Peyer's patch (tissue), 4 donors: ENCODE measurements at places on chromosomes 12 and 14.

DNA sequence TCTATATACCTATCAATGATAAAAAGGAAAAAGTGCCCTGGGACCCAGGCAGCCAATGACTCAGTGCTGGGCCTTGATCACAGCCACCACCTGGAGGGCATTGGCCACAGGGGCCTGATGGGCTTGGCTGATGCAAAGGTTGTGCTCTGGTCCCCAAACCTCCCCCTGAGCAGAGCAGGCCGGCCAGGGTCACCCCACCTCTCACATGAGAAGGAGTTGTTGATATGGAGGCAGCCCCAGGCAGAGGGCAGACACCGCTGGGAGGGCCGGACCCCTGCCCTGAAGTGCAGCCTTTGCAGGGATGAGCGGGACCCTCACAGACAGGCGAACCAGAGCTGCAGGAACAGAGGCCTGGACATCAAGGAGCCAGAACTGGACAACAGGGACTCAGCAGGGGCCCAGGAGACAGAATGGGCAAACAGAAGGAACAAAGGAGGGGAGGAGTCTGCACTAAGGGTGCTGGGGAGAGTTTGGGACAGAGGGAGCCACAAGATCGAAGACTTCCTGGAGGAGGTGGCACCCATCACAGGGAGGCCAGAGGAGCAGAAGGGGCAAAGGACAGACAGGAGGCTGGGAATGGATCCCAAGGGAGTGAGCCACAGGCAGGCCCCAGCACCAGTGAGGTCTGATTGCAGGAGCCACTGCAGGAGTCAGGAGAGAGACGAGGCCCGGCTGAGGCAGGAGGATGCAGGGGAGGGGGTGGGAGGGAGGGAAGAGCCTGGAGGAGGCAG, 105.0 kb downstream of the TNFAIP2 start:
- no peak for DNase-seq

GRCh38 chr12:70638639-70639360, 1.6 kb upstream of the PTPRB start:
- DNase-seq, result no peak

- no peak for DNase-seq
These were observed 5.6 kb downstream of the GMFB start for GRCh38 chr14:54483073-54483745.

DNA sequence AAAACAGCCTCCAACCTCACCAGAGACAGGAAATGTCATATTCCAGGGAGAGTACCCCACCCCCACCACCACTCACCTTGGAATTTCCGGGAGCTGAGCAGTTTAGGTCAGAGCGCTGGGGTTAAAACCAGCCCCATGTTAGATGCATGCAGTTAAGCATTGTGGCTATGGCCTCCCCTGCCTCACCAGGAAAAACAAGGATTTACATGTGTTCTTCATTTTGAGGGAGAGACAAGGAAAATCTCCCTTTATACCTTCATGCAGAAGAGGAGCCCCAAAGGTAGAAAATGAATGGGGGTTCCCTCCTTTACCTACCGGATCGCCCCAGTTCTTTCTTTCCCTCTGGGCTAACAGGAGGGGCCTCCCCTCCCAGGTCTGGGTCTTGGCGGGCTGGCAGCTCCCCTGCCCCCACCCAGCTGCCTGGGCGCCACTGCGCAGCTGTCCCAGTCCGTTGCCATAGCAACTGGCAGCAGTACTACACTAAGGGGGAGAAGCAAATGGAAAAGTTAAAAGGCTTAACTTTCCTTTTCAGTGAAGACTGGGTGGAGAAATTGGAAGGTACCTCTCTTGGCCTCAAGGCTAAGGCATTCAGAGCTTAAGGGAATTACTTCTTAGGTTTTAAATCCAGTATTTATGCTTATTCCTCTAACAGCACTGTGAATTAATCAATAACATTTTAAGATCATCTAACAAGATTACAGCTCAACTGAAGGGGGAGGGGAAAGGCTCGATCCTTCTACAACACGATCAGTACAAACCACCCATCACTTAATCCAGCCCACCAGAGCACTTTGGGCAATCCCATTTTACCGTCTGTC, 20.5 kb downstream of the CBX5 start:
- DNase-seq, result no peak

- DNase-seq, result no peak
These were observed 91.3 kb upstream of the RTL1 start for GRCh38 chr14:100994756-100995330.

DNA sequence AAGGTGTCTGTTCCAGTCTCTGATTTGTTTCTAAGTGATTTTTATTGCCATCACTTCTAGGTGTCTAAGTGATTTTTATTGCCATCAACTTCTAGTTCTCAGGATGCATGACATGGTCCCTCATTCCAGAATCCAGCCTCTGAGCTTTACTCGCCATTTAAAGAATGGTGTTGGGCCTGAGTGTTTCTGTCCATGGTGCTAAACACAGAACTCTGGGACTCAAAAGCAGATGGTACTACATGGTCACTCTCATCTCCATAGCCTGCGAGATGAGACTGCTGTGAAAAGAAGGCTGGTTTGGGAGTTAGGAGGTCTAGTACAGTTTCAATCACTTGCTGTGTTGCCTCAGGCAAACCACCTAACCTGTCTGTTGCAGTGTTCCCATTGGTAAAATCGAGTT, 276.6 kb downstream of the NRXN3 start:
- DNase-seq, result no peak

GRCh38 chr12:80504389-80505163, 60.5 kb downstream of the PTPRQ start:
- DNase-seq, result no peak

DNA sequence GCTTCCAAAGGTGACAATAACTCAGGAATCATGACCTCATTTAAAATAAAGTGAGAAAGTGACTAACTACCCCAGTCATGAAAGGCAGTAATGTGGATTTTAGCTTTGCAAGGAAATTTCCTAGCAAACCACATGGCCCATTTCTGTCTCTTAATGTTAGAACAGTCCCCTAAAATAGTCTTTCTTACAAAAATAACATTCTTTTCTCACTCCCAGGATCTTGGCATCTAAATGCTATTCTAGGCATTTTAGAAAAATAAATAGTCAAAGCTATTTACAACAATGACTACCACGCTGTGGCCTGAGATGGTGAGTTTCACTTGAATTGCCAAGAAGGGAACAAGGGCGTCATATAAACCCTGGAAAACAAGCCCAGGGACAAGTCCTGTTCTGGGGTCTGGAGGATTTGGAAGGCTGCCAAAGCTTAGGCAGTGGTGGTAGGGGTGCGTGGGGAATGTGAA, 101.2 kb upstream of the CCDC175 start:
- no peak for DNase-seq

DNA sequence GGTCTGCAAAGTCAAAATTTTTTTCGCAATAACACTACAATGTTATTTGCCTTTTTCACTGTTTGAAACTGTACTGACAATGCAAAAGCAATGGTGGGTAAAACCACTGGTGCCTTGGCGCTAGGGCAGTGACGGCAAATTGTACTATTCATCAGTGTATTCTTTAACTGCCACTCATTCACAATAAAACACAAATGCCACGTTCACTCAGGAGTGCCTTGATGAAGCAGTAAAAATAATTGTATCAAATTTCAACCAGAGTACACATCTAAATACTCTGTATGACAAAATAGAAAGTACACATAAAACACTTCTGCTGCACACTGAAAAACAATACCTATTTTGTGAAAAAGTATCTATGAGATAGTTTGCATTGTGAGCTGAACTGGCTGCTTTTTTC, 17.8 kb downstream of the DCAF5 start:
- no peak for DNase-seq

- DNase-seq, result no peak
These were observed 1.6 kb downstream of the LRRC74A start for GRCh38 chr14:76827696-76828296.

- DNase-seq, result no peak
These were observed 13.5 kb downstream of the SLC7A7 start for GRCh38 chr14:22801716-22802115.

GRCh38 chr14:22996768-22997654, 12.9 kb downstream of the C14orf93 start:
- DNase-seq, result no peak

DNA sequence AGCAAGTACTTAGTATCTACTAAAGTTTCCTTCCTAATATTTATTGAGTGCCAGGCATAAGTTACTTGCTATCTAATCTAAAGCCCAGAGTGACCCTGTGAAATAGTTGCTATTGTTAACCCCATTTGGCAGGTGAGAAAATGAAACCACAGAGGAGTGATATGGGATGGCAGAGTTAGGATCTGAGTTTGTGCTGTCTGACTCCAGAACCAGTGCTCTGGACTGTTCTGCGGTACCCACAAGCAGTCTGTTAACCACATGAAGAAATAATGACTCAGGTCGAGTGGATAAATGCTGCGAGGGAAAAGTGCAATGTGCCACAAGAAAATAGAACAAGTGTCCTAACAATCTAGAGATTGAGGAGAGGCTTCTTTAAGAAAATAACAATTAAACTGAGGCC, 60.7 kb upstream of the GZMB start:
- no peak for DNase-seq

DNA sequence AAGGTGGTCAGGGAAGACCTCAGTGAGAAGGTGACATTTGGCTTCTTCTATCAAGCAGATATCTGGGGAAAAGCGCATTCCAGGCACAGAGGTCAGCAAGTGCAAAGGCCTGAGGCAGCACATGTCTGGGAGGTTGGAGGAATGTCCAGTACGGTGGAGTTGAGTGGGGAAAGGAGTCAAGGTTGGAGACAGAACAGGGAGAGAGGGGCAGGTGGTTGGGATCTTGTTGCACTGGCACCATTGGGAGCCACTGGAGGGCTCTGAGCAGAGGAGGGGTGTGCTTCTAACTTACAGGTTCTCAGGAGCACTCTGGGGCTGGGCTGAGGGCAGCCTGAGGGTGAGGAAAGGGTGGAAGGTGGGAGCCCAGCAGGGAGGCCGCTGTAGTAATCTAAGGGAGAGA, 52.1 kb downstream of the EID3 start:
- no peak for DNase-seq
